ENCODE measurements at places on chromosomes 7 and 10. TPM values are rescaled to one million over a fixed set of nuclear protein-coding genes. Genes with fewer than 3 reads are reported as not detected.

GRCh38 chr7:102888561-102889233, 24.1 kb upstream of the LRRC17 start:
- H3K27me3 ChIP-seq: no peaks in the 10 kb centered on the region
- peaks cover 37% of the 10 kb centered on the region for H3K4me1 ChIP-seq
- no peak overlapping the region for H3K4me3 ChIP-seq
- no peak for DNase-seq

GRCh38 chr10:108014145-108014901, 849.8 kb upstream of the SORCS1 start:
- H3K36me3 ChIP-seq: no peaks in the 10 kb centered on the region
- no peaks in the 10 kb centered on the region for H3K4me1 ChIP-seq
- DNase-seq: no peak
- no peak overlapping the region for H3K4me3 ChIP-seq
- H3K27me3 ChIP-seq: no peaks in the 10 kb centered on the region

GRCh38 chr10:126240483-126240882, 147.8 kb downstream of the ADAM12 start:
- no peak for DNase-seq
- no peak overlapping the region for H3K4me3 ChIP-seq
- H3K27me3 ChIP-seq: no peaks in the 10 kb centered on the region
- H3K27ac ChIP-seq: no peak overlapping the region

GRCh38 chr7:7522421-7522820, 13.3 kb downstream of the COL28A1 start:
- no peak overlapping the region for H3K27ac ChIP-seq
- H3K4me1 ChIP-seq: no peaks in the 10 kb centered on the region
- H3K4me3 ChIP-seq: no peak overlapping the region
- DNase-seq: no peak
- no peaks in the 10 kb centered on the region for H3K36me3 ChIP-seq
- H3K27me3 ChIP-seq: no peaks in the 10 kb centered on the region

GRCh38 chr7:12942609-12943008, 255.2 kb downstream of the ARL4A start:
- no peak overlapping the region for H3K4me3 ChIP-seq
- no peaks in the 10 kb centered on the region for H3K27me3 ChIP-seq
- H3K4me1 ChIP-seq: no peaks in the 10 kb centered on the region
- no peak for DNase-seq
- no peak overlapping the region for H3K27ac ChIP-seq
- H3K36me3 ChIP-seq: no peaks in the 10 kb centered on the region

GRCh38 chr10:6239213-6239991, 36.7 kb downstream of the PFKFB3 start:
- peaks cover 29% of the 10 kb centered on the region for H3K36me3 ChIP-seq
- no peaks in the 10 kb centered on the region for H3K27me3 ChIP-seq
- DNase-seq: no peak
- H3K27ac ChIP-seq: no peak overlapping the region
- peaks cover 16% of the 10 kb centered on the region for H3K4me1 ChIP-seq

DNA sequence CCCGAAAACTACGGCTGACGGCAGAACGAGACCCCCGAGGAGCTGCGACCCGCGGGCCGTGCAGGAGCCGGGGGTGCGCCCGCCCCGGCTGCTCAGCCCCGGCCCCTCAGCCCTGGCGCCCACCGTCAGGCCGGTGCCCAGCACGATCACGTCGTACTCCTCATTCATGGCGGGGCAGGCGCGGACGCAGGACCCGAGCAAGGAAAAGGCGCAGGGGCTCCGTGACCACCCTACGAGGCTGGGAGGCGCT, 218 bp downstream of the GDI2 start:
- DNase-seq: no peak
- no peaks in the 10 kb centered on the region for H3K36me3 ChIP-seq

- no peak overlapping the region for H3K27ac ChIP-seq
- H3K36me3 ChIP-seq: no peaks in the 10 kb centered on the region
- no peak overlapping the region for H3K4me3 ChIP-seq
Measured at GRCh38 chr10:115850666-115851065, 422.3 kb downstream of the GFRA1 start.

DNA sequence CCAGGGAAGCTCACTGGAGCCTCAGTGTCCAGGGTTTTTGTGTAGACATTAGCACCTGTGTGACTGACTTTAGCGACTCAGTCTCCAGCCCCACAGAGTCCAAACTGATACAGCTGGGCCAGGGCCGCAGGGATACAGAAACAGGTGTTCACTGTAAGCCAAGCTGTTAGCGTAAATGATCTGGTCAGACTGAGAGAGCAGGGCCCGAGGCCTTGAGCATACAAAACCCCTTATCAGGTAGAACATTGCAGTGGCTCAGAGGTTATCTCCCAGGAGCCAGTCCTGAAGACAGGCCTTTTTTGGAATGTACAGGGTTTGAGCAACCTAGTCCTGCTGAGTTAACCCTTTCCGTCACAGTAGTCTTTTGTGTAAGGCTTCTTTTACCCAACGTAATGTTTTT, 25.0 kb downstream of the LHPP start:
- H3K27ac ChIP-seq: no peak overlapping the region
- H3K4me1 ChIP-seq: no peaks in the 10 kb centered on the region
- H3K27me3 ChIP-seq: no peaks in the 10 kb centered on the region
- DNase-seq: no peak
- no peak overlapping the region for H3K4me3 ChIP-seq

DNA sequence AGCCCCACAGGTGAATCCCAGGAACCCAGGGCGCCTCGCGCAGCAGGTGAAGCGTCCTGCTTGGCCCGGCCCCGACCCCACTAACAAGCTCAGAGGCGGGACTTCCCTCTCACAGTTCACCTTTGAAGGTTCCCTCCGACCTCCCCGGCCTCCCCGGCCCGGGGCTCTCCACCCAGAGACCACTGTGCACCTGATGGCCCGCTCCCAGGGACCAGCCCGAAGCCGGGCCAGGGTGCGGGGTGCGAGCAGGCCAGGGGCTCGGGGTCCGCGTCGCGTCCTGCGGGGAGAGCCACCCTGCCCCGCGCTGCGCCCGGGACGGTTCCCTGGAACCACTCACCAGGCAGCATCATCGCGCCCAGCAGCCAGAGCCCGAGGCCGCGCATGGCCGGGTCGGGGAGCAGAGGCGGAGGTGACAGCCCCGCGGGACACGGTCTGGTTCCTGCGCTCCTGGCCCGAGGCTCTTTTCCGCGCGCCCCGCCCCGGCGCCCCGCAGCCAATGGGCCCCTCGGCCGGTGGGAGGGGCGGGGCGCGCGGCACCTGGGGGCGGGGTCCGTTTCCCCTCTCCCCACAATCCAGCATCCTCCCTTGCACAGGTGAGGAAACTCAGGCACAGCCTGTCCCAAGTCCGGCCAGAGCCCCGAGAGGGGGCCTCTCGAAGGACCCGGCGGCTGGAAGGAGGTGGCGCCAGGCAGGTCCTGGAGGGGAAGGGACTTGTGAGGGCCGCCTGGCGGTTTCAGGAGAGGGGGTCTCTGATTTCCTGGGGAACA, at the start of gene ADAM8:
TSS of gene ADAM8 (minus strand) at position 434 of the 767 bp plus-strand sequence. CDS start at position 383, 51 bp downstream.
- H3K4me1 ChIP-seq: peaks cover 61% of the 10 kb centered on the region
- DNase-seq: no peak
- H3K27ac ChIP-seq: no peak within 1 kb of the TSS
- peak within 1 kb of the TSS; percentile 60 for H3K4me3 ChIP-seq
- H3K36me3 ChIP-seq: peaks cover 14% of the 10 kb centered on the region

- no peak for DNase-seq
- H3K27me3 ChIP-seq: no peaks in the 10 kb centered on the region
- no peaks in the 10 kb centered on the region for H3K36me3 ChIP-seq
Measured at GRCh38 chr10:79245539-79246208, 101.6 kb upstream of the PPIF start.

- H3K27me3 ChIP-seq: no peaks in the 10 kb centered on the region
- no peak overlapping the region for H3K4me3 ChIP-seq
- no peak overlapping the region for H3K27ac ChIP-seq
Measured at GRCh38 chr10:11414314-11415038, 197.0 kb downstream of the USP6NL start.

DNA sequence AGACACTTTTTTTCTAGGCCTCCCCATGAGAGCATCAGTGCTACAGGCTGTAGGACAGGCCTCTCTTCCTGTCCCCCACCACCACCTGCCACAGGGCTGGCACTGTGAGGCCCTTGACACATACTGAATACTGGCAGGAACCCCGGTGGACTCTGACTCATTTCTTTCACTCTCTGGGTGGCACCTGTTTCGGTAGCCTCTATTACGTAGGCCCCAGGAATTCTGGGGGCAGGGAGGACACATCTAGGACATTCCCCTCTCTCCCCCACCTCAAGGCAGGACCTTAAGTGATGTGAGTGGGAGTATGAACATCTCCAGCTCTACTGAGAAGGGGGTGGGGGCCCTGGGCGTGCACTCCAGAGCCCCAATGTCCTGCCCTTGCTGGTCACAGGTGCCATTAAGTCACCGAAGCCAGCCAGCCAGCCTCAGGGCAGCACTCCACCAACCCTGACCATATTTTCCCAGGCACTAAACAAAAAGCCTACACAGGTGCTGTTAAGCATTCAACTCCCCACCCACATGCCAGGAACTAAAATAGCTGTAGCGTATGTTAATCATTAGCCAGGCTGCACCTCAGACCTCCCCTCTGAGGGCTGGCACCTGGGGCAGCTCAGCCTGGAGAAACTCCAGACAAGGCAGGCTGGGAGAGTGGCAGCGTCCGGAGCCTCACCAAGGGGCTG, 8.9 kb downstream of the ANXA11 start:
- H3K27ac ChIP-seq: peak overlapping the region; percentile 86
- H3K27me3 ChIP-seq: no peaks in the 10 kb centered on the region
- H3K36me3 ChIP-seq: peaks cover 6% of the 10 kb centered on the region
- DNase-seq: no peak
- H3K4me3 ChIP-seq: no peak overlapping the region

DNA sequence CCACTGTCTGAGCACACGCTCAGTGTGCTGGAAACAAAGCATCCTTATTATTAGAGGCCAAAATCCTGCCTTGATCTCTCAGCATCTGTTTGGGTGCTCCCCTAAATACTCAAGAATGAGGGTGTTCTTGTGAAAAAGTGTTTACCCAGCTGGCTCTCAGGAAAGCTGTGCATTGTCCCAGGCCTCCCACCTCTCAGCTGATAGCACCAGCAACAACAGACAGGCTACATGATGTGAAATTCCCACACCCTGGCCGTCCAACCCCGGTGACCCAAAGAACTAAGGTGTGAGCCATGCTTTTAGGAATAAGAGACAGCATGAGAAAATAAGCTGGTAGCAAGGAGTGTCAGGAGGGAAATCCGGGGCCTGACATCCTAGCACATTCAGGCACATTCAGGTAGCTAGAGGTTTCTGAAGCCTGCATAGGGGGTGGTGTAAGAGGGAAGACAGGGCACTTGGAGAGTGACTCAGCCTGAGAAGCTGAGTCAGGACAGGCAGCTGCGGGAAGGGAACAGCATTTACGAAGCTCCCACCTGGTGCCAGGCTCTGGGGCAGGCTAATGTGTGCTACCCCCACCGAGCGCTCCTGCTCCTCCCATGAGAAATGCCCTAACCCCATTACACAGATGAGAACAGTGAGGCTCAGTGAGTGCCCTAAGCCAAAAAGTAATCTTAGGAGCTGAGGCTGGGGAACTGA, 205.6 kb downstream of the GRID1 start:
- DNase-seq: no peak
- no peak overlapping the region for H3K4me3 ChIP-seq

GRCh38 chr7:47803846-47804245, 144.4 kb downstream of the PKD1L1 start:
- H3K4me3 ChIP-seq: no peak overlapping the region
- peaks cover 19% of the 10 kb centered on the region for H3K4me1 ChIP-seq
- DNase-seq: no peak
- no peak overlapping the region for H3K27ac ChIP-seq
- H3K36me3 ChIP-seq: no peaks in the 10 kb centered on the region
- H3K27me3 ChIP-seq: peaks cover 8% of the 10 kb centered on the region

DNA sequence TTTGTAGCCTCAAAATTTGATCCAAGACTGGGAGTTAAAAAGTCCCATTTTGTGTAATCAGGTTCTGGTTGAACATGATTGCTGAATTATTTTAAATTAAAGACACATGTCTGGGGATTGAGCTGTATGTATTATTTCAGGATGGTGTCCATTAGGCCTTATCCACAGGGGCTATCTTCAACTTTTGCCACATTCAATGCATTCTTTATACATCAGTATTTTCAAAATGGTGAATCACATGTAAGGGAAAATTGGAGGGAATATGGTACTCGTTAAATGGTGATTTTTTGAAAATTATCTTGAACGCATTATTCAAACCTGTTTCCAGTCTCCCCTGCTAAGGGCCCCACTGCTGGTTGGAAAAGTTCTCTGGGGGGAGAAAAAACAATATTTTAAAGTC, 367.7 kb upstream of the NPVF start:
- H3K4me3 ChIP-seq: no peak overlapping the region
- H3K36me3 ChIP-seq: no peaks in the 10 kb centered on the region
- no peaks in the 10 kb centered on the region for H3K27me3 ChIP-seq
- DNase-seq: no peak

DNA sequence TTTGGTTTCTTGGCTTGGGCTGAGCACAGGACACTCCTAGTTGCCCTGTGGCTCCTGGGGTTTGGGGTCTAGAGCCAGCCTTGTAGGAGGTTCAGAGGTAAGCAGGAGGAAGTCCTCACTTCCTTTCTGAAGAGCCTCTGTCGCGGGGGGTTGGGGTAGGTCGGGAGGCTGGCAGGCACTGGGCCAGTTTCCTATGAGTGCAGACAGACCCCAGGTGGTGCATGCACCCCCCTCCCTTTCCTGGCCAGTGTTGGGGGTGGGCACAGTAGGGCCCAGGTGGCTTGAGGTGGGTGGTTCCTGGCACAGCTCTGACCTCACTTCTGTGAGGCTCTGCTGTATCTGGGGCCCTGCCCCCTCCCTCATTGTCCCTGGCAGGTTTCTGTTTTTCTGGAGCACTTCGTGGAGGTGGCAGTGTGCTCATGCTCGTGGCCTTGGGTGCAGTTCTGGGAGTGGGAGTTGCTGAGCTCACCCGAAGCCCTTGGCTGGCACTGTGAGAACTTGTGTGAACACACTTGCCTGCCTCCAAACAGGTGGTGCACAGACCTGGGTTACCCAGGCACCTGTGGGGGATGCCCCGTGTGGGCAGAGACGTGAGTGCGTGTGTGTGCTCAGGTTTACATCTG, 1.8 kb downstream of the PALD1 start:
- no peak overlapping the region for H3K27ac ChIP-seq
- H3K36me3 ChIP-seq: no peaks in the 10 kb centered on the region
- no peak for DNase-seq
- peaks cover 31% of the 10 kb centered on the region for H3K4me1 ChIP-seq
- no peak overlapping the region for H3K4me3 ChIP-seq

GRCh38 chr7:99579956-99580777, 17.9 kb upstream of the TMEM225B start:
- no peaks in the 10 kb centered on the region for H3K27me3 ChIP-seq
- H3K36me3 ChIP-seq: no peaks in the 10 kb centered on the region
- H3K4me1 ChIP-seq: no peaks in the 10 kb centered on the region
- H3K27ac ChIP-seq: peak overlapping the region; percentile 64
- no peak for DNase-seq

GRCh38 chr7:144384555-144385245, 18.8 kb downstream of the NOBOX start:
- H3K27ac ChIP-seq: peak overlapping the region; percentile 32
- no peaks in the 10 kb centered on the region for H3K4me1 ChIP-seq
- no peaks in the 10 kb centered on the region for H3K36me3 ChIP-seq
- DNase-seq: no peak
- no peaks in the 10 kb centered on the region for H3K27me3 ChIP-seq

Gene NPY4R2
- total RNA-seq: not detected

Gene UCMA
- total RNA-seq: not detected

Gene PLXNA4
- total RNA-seq: 1.1 TPM

Gene GJD4
- not detected for total RNA-seq

Gene PSD
- 0.22 TPM for total RNA-seq

Gene BICC1
- total RNA-seq: 3.3 TPM

Gene AHR
- total RNA-seq: 73.6 TPM

All from esophagus squamous epithelium (tissue), 5 donors.